ENCODE measurements at places on chromosomes 3 and 15.
A peak's percentile ranks its signal among the peaks of the same experiment; 100 is the strongest.

DNA sequence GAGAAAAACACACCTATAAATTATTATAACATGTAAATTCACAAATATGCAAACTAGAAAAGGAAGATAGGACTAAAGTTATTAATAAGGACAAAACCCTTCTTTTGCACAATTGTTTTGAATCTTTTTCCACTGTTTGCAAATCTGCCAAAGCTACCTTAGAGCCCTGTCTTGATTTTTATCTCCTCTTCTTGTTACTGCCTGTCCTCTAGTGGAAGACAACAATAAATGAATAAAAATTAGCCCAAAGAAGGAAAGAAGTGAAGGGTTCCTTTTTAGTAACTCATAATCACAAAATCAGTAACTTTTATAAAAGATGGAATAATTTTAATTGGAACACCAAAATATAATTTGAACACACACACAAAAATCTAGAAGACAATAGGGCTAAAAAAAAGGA is 2.7 kb downstream of the CD200R1 start:
- H3K27me3 ChIP-seq = no peaks in the 10 kb centered on the region
- H3K4me3 ChIP-seq = peak overlapping the region; percentile 79
- H3K36me3 ChIP-seq = no peaks in the 10 kb centered on the region
- H3K4me1 ChIP-seq = peaks cover 49% of the 10 kb centered on the region

DNA sequence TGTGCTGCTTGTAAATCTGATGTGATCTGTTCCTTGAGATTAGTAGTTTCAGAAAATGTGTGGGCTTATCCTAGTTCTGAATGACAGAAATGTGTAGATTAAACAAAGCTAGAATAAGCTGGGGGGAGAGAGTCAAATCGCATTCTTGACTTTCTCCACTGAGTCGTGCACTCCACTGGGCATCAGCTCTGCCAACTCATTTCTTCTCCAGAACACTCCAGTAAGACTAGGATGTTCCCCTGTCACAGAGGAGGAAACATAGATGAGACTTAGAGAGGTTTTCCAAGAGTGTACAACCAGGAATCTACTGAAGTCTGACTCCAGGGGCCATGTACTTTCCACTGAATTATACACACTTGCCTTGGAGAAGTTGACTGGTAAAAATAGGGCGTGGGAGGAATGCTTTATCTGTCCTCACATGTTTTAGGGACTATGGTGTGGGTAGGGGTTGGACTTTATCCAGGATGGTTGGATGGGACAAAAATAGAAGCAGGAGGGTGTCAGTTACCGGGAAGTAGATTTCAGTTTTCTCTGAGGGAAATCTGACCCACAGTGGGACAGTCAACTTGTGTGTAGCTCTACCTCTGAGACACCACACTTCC is 298.2 kb downstream of the UBE2E2 start:
- H3K4me3 ChIP-seq = no peak overlapping the region
- no peaks in the 10 kb centered on the region for H3K36me3 ChIP-seq
- DNase-seq = no peak
- H3K27ac ChIP-seq = no peak overlapping the region
- H3K4me1 ChIP-seq = peaks cover 2% of the 10 kb centered on the region

GRCh38 chr15:82231842-82232241 is 30.7 kb downstream of the EFL1 start:
- H3K27ac ChIP-seq = no peak overlapping the region
- H3K36me3 ChIP-seq = peaks cover 39% of the 10 kb centered on the region
- H3K27me3 ChIP-seq = no peaks in the 10 kb centered on the region
- peaks cover 18% of the 10 kb centered on the region for H3K4me1 ChIP-seq
- DNase-seq = no peak
- H3K4me3 ChIP-seq = no peak overlapping the region

DNA sequence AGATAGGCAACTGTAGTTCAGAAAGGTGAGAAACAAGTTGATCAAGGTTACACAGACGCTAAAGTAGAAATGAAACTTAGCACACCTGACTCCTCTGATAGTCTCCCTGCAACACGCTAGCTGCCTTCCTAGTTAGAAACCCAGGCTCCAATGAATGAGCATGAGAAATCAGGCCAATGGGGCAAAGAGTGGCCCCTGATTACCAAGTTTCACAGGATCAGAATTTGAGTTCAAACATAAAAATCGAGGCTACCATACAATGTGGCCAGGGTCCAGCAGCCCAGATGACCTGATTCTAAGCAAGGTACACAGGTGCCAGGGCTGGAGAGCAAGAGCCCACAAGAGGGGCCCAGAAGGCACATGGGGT is 7.7 kb downstream of the PLD1 start:
- peaks cover 14% of the 10 kb centered on the region for H3K27me3 ChIP-seq
- no peak for DNase-seq
- H3K4me1 ChIP-seq = no peaks in the 10 kb centered on the region
- no peaks in the 10 kb centered on the region for H3K36me3 ChIP-seq
- no peak overlapping the region for H3K27ac ChIP-seq

- peak; percentile 35 for DNase-seq
- no peak overlapping the region for H3K27ac ChIP-seq
- peaks cover 82% of the 10 kb centered on the region for H3K27me3 ChIP-seq
- H3K4me3 ChIP-seq = no peak overlapping the region
- no peaks in the 10 kb centered on the region for H3K36me3 ChIP-seq
- peaks cover 14% of the 10 kb centered on the region for H3K4me1 ChIP-seq
Measured at GRCh38 chr15:52783929-52784798, 6.0 kb downstream of the ONECUT1 start.

GRCh38 chr15:91942720-91943394 is 89.3 kb downstream of the SLCO3A1 start:
- H3K27ac ChIP-seq = no peak overlapping the region
- peaks cover 22% of the 10 kb centered on the region for H3K4me1 ChIP-seq
- H3K27me3 ChIP-seq = peaks cover 7% of the 10 kb centered on the region
- DNase-seq = peak; percentile 60
- no peaks in the 10 kb centered on the region for H3K36me3 ChIP-seq

DNA sequence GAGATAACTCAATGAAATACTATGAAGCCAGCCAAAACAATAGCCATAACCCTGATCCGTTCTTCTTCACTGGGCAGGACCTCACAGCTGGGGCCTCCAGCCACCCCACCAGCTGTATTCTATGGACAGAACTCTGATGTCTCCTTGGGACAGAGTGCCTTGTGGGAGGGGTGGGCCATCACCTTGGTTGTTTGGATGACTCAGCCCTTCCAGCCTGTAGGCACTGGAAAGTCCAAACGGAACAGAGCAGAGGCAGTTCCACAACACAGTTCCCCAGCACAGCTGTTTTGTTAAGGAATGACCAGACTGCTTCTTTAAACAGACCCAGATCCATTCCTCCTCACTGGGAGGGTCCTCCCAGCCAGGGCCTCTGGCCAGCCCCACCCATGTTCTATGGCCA is 31.9 kb upstream of the ZBED2 start:
- no peak for DNase-seq
- H3K36me3 ChIP-seq = peaks cover 87% of the 10 kb centered on the region
- H3K4me1 ChIP-seq = peaks cover 13% of the 10 kb centered on the region
- no peak overlapping the region for H3K4me3 ChIP-seq

DNA sequence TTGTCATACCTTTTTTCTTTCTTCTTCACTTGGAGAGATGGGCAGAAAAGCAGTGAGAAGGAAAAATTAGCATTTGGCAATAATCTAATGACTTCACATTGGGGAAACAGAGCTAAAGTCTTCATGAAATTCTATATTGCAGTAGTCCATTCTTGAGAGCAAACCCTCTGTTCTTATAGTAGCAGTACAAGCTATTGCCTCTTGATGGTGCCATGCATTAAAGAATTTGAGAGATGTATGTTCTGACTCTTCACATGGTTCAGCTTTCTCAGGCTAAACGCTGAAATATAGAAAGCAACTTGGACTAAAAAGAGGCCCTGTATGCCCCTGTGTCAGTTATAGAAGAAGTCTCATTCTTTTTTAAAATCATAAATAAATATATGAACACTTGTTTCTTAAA is 36.0 kb downstream of the PHLDB2 start:
- H3K27me3 ChIP-seq = no peaks in the 10 kb centered on the region
- no peak overlapping the region for H3K4me3 ChIP-seq
- DNase-seq = no peak
- peaks cover 3% of the 10 kb centered on the region for H3K36me3 ChIP-seq

DNA sequence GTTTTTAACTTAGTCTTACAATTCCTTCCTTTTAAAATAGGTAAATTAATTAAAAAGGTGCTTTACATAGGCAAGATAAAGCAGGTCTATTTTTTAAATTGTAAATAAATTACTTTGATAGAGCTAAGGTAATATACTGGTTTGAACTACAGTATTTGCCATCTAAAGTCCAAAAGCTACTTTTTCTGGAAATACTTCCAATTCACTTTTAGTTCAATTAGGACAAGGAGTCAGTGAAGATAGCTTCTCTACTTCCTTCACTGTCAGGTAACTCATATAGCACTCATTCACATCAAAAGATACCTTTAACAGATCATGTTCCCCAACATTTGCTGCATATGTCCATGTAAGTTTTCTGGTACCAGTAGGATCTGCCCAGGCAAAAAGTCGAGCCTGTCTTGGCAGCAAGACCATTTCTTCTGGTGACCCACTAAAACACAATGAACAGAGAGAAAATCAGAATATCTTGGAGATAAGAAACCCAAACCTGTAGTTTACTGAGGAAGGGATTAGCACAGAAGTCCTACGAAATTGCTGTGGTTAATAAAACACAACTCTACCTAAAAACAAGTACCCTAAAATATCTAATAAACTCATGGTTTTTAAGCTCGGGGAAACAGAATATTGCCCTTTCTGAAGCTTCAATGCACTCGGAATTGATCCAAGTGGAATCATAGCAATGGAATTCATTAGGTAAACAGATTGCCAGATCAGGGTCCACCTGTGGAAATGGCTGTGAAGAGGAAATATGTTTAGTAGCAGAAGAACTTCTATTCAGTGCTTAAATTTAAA is 153.1 kb downstream of the VPS13C start:
- H3K4me3 ChIP-seq = no peak overlapping the region
- no peaks in the 10 kb centered on the region for H3K27me3 ChIP-seq
- no peaks in the 10 kb centered on the region for H3K4me1 ChIP-seq
- DNase-seq = no peak
- H3K27ac ChIP-seq = no peak overlapping the region

GRCh38 chr3:52568069-52568468 is 31.7 kb downstream of the UQCC5 start:
- H3K27me3 ChIP-seq = no peaks in the 10 kb centered on the region
- no peak for DNase-seq
- H3K4me1 ChIP-seq = no peaks in the 10 kb centered on the region
- H3K27ac ChIP-seq = no peak overlapping the region

DNA sequence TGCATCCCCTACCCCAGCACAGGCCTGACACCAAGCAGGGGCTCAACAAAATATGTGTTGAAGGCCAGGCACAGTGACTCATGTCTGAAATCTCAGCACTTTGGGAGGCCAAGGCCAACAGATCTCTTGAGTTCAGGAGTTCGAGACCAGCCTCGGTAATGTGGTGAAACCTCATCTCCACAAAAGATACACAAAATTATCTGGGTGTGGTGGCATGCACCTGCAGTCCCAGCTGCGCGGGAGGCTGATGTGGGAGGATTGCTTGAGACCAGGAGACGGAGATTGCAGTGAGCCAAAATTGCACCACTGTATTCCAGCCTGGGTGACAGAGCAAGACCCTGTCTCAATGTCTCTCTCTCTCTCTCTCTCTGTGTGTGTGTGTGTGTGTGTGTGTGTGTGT is 30.7 kb upstream of the CYP11A1 start:
- no peaks in the 10 kb centered on the region for H3K27me3 ChIP-seq
- peak overlapping the region; percentile 53 for H3K27ac ChIP-seq
- no peak for DNase-seq
- H3K36me3 ChIP-seq = no peaks in the 10 kb centered on the region

DNA sequence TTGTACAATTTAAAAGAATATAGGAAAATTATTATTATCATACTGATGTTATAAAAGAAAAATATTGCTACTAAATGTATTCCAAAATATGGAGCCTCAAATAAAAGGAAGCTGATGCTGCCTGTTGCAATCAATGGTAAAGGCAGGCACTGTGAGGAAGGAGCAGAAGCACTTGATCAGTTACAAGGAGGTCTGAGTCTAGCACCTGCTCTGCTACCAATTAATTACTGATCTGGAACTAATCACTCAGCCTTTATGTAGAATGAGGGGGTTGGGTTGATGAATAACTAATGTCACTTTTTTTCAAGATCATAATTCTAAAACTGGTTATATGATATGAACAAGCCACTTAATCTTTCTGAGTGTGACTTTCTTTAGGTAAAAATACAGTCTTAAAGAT is 5.5 kb downstream of the ADGRG7 start:
- no peak overlapping the region for H3K4me3 ChIP-seq
- H3K4me1 ChIP-seq = peaks cover 12% of the 10 kb centered on the region
- peaks cover 32% of the 10 kb centered on the region for H3K36me3 ChIP-seq
- H3K27me3 ChIP-seq = peaks cover 22% of the 10 kb centered on the region
- H3K27ac ChIP-seq = no peak overlapping the region

DNA sequence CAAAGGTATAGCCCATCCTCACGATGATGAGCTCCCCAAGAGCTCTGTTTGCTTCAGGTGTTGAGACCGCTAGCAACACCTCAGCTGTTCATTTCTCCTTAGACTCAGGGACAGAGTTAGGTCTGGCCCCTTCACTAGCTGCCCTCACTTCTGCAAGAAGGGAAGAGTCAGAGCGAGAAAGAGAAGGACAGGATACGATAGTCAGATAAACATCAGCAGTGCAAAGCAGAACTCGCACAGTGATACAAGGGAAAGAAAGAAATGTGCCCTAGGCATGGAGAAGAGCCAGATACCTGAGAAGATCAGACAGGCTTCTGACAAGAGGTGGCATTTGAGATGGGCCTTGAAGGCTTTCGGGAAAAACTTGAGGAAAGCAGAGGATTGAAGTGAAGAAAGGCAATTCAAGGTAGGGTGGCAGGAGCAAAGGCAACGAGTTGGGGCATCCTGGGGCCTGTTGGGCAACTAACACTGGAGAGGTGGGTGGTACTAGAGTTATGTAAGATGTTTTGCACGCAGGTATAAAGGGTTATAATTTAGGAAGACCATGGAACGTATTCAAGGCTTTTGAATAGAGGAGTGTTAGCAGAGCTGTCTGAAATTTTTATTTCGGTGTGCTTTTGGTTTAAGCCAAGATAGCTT is 106.0 kb downstream of the PGPEP1L start:
- peaks cover 3% of the 10 kb centered on the region for H3K36me3 ChIP-seq
- no peak for DNase-seq
- H3K27ac ChIP-seq = no peak overlapping the region
- no peak overlapping the region for H3K4me3 ChIP-seq

GRCh38 chr3:32525720-32526119 is 23.1 kb upstream of the CMTM6 start:
- H3K4me1 ChIP-seq = peaks cover 7% of the 10 kb centered on the region
- H3K27me3 ChIP-seq = no peaks in the 10 kb centered on the region
- DNase-seq = no peak
- H3K36me3 ChIP-seq = peaks cover 36% of the 10 kb centered on the region
- H3K27ac ChIP-seq = no peak overlapping the region
- H3K4me3 ChIP-seq = no peak overlapping the region

DNA sequence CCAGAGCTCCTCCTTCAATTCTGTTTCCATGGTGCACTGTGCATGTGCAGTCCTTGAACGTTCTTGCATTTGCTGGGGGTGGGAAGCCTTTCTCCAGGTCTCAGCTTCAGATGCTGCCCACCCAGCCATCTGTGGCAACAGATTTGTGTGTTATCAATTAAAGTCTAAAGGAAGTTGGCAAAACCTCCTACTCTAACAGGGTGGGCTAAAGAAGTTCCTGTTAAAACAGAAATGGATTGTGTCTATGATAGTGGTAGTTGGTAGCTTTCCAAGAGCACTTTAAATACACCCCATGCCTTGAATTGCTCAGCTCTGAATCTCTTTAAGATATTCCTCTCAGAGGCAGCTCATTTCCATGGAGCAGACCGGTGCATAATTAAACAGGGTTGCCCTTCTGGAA is 488.0 kb upstream of the SUCLG2 start:
- DNase-seq = no peak
- no peak overlapping the region for H3K4me3 ChIP-seq
- H3K4me1 ChIP-seq = no peaks in the 10 kb centered on the region
- no peak overlapping the region for H3K27ac ChIP-seq
- no peaks in the 10 kb centered on the region for H3K27me3 ChIP-seq
- H3K36me3 ChIP-seq = no peaks in the 10 kb centered on the region
